Central memory CD4-positive, alpha-beta T cell (primary cell): ENCODE measurements at places on chromosomes 16 and 17.

DNA sequence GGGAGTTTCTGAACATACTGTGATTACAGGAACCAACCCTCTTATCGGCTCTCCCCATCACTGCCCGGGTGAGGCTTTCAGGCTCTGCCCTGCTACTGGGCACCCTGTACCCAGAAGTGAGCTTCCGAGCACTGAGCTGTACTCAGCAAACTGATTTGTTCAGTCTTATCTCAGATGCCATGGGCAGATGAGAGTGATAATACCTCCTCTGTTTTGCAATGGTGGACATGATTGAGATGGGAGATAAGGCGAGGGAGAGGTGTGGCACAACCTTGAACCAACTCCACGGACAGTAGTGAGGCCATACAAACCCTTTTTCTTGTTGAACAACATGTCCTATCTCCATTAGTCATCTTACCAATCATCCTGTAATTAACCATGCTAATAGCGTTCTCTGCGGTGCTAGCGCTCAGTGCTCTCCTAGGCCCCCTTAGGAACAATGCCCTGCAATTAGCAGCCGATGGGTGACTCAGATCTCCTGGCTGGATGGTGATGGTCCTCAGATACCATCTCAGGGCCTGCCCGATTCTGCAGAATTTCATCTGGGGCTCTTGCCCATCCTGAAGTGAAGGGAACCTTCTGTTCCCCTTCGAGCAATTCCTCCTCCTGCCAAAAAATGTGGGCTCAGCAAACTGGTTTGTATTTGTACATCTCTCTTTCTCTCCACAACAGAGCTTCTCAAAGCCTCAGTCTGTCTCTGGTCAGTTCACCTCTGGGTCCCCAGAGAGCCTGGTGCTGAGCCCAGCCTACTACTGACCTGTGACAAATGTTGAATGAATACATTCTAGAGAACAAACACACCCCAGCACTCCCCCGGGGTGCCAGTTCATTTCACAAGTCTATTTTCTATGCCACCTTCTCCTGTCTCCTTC, 139.3 kb upstream of the IRX3 start:
- no peak for DNase-seq

DNA sequence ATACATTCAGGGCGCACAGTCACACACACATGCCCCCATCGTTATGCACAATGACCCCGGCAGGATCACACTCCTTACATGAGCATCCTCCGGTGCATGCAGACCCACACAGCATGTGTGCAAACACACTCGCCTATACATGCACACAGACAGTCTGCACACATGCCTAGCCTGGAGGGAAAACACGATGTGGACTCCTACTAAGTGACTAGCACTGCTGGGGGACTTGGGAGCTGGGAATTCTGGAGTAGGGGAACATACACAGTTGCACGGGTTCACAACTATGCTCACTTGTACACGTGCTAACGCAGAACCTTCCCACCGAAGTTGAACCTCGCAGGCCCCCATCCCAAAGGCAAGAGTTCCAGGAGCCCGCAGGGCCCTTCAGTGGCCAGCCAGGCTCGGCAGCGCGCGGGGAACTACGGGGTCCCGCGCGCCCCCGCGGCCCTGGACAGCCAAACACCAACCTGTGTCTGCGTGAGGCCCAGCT, 2.0 kb downstream of the DLX3 start:
- no peak for DNase-seq

GRCh38 chr16:82756283-82756599, 129.5 kb downstream of the CDH13 start:
- no peak for DNase-seq

GRCh38 chr16:70444249-70445063, 5.6 kb upstream of the ST3GAL2 start:
- no peak for DNase-seq

DNA sequence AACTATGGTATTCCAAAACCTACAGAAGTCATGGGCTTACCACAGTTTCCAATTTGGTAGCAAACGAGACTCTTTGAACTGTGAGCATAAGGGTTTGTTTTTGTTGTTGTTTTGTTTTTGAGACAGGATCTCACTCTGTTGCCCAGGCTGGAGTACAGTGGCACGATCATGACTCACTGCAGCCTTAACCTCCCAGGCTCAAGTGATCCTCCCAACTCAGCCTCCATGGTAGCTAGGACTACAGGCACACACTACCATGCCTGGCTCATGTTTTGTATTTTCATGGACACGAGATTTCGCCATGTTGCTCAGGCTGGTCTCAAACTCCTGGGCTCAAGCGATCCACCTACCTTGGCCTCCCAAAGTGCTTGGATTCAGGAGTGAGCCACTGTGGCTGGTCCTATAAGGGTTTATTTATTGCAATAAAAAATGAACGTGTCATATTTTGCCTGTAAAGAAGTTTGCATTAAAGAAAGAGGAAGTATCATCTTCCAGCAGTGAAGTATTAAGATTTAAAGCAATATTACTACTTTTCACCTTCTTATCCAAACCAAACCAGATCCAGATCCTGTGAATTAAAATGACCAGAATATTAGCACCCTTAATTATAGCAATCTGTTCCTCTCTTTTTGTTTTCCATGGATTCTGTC, 37.2 kb downstream of the KCNJ2 start:
- no peak for DNase-seq

DNA sequence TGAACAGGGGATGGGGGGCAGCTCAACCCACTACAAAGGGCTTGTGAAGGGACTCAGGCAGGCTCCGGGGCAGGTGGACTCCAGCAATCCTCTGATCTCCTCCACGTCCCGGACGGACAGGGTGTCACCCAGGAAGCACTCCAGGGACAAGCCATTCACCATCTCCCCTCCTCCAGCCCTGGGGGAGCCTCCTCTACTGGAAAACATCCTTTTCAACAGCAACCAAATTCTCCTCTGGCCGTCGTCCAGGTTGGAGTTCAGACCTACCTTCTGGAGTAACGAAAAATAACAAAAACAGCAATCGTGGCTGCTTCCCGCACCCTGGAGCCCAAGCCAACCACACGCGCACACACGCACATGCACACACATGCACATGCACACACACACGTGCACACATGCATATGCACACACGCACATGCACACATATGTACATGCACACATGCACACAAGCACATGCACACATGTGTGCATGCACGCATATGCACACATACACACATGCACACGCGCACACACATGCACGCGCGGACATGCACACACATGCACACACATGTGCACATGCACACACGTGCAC, 8.9 kb upstream of the RBFOX3 start:
- no peak for DNase-seq

- no peak for DNase-seq
Observed at GRCh38 chr17:78154903-78155811, 9.0 kb downstream of the C17orf99 start.

GRCh38 chr16:60907645-60908044, 1128.6 kb downstream of the CDH8 start:
- no peak for DNase-seq

GRCh38 chr16:80459331-80459777, 81.4 kb upstream of the DYNLRB2 start:
- DNase-seq = no peak

DNA sequence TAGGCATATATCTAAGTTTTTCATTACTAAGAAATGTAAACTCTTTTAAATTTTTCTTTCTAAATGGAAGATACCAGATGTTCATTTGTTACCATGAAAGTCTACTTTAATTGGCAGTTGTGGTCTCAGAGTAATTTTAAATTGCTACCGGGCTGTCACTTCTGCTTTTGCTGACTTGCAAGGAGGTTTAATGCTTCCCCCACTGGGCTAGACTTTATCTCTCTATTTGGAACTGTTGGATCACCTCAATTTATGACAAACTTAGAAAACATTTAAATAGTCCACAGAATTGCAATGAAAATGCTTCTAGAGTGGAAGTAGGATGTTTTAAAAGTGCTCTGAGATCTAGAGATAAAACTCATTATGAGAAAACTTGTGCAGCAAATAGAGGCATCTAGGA, 479.8 kb upstream of the GOT2 start:
- no peak for DNase-seq

- DNase-seq = no peak
Observed at GRCh38 chr16:73384506-73385089, 336.7 kb upstream of the ZFHX3 start.

- DNase-seq = no peak
Observed at GRCh38 chr17:41785091-41785858, 1.2 kb downstream of the JUP start.

DNA sequence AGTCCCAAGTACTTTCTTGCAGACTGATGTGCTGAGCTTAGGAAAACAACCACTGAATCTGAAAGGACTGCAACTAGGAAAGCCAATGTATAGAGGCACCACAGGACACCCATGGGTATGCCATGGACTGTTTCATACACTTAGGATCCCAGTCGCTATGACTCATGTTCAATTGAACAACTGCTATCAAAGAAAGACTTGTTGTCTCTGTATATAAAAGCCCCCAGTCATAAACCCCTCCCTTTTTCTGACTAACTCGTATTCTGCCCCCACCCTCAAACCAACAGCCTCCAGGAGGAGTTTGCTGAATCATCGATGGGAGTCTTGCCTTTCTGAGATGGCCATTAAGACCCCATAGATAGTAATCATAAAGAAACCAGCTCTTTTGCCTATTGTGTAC, 205.4 kb downstream of the ANKFN1 start:
- DNase-seq = no peak

GRCh38 chr16:88471115-88471514, 18.0 kb downstream of the ZFPM1 start:
- no peak for DNase-seq

DNA sequence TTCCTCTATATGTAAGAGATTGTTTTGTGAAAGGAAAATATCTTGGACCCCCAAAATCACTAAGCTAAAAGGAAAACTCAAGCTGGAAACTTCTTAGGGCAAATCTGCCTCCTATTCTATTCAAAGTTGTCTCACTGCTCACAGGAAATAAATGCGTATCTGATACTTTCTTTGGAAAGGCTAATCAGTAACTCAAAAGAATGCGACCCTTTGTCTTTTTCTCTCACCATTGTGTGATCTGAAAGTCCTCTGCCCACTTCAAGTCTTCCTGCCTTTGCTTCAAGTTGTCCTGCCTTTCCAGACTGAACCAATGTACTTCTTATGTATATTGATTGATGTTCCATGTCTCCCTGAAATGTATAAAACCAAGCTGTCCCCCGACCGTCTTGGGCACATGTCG, 157.3 kb downstream of the KIF2B start:
- DNase-seq = no peak
